Peyer's patch (tissue), 4 donors: ENCODE measurements at places on chromosomes 7 and 10.

DNA sequence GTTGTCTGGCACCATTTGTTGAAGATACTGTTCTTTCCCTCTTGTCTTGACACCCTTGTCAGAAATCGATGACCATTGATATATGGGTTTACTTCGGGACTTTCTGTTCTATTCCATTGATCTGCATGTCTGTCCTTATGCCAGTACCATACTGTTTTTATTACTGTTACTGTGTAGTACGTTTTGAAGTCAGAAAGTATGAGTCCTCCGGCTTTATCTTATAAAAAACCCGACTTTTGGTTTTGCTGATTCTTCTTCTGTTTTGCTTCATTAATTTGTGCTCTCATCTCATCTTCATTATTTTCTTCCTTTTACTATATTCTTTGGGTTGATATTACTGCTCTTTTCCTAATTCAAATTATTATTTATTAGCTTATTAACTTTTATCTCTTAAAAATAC lies 52.4 kb downstream of the MAPK8 start:
- DNase-seq: no peak

DNA sequence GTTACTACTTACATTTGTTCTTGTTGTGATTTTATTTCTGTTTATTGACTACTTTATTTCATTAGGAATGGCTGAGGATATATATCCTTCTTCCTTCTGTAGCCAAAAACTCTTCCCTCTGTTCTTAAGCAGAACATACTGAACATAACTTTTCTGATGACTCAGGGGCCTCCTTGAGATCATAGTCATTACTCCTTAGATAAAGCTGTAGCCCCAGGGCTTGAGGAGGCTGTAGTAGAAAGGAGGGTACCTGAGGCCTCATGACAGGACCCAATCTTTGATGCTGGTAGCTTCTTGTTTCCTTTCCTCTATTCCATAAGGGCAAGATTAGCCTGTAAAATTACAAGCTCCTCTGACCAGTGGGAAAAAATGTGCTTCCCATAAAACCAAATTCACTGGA lies 41.2 kb upstream of the FGFR2 start:
- DNase-seq: no peak

DNA sequence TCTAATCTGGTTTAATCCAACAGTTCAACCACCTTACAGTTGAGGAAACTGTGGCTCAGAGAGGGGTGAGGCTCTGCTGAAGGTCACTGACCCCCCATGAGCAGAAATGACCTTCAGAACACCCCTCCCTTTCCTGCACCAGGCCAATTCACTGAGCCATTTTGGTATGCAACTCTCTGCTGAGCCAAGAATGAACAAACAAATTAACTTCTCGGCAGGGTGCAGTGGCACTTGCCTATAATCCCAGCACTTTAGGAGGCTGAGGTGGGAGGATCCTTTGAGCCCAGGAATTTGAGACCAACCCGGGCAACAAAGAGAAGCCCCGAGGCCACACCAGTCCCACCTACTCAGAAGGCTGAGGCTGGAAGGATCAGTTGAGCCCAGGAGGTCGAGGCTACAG lies 29.8 kb downstream of the PDGFA start:
- DNase-seq: no peak

GRCh38 chr7:156752367-156753228 lies 112.0 kb downstream of the RNF32 start:
- no peak for DNase-seq

GRCh38 chr10:127715249-127715648 lies 21.7 kb upstream of the FOXI2 start:
- no peak for DNase-seq
